Suppressor macrophage treated with lipopolysaccharide for 1 hour (primary cell): ENCODE measurements at places on chromosomes 16 and 17.

GRCh38 chr16:2501946-2502895 is 11.5 kb upstream of the ATP6V0C start:
- no peak for DNase-seq

DNA sequence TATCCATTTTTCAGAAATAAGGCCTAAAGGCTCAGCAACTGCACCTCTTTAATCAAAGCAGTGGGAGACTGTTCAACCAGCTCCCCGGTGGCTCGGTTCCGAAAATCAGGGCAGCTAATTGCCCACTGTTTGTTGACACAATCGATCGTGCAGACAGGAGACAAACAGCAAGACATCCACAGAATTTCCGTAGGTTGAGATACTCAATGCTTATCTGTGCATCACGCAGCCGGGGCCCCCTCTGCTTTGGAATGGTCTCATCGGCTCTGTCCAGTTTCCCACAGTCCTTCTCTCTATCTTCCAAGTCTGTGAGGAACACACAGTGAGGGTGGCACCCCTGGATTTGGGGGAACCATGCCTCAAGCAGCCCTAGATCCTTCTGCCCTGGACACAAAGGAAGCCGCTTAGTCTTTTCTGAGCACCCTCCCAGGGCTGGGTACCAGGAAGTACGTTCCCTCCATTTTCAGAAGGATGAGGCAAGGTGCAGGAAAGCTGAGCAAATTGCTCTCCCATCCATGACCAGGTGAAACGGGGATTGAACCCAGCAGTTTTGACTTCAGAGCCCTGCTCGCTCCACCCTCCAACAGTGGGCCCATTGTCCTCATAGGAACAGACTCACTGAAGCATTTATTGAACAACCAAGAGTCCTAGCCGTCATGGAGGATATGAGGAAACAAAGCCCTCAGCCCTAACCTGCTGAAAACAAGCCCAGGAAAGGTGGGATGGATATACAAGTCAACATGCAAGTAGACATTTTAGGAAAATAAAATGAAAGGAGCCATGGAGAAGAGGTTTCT is 70.7 kb downstream of the C16orf95 start:
- no peak for DNase-seq

- no peak for DNase-seq
Observed at GRCh38 chr17:74663561-74663960, 40.0 kb upstream of the CD300E start.

- no peak for DNase-seq
Observed at GRCh38 chr16:58960484-58960883, 226.4 kb upstream of the GOT2 start.

- DNase-seq = no peak
Observed at GRCh38 chr17:72222661-72223380, 102.0 kb downstream of the SOX9 start.
